ENCODE measurements at places on chromosomes 2 and 18. TPM values are rescaled to one million over a fixed set of nuclear protein-coding genes. Genes with fewer than 3 reads are reported as not detected.
A peak's percentile ranks its signal among the peaks of the same experiment; 100 is the strongest.

SPOPL gene
- total RNA-seq, result 9.0 TPM

GAL3ST2 gene
- total RNA-seq, result not detected

ANKRD30BL gene
- not detected for total RNA-seq

MMADHC gene
- 35.8 TPM for total RNA-seq

SLC9A2 gene
- total RNA-seq, result not detected

- no peaks in the 10 kb centered on the region for H3K27me3 ChIP-seq
- no peak for DNase-seq
- no peaks in the 10 kb centered on the region for H3K36me3 ChIP-seq
- no peak overlapping the region for H3K27ac ChIP-seq
These were observed 89.7 kb downstream of the SPTBN1 start for GRCh38 chr2:54545702-54546450.

DNA sequence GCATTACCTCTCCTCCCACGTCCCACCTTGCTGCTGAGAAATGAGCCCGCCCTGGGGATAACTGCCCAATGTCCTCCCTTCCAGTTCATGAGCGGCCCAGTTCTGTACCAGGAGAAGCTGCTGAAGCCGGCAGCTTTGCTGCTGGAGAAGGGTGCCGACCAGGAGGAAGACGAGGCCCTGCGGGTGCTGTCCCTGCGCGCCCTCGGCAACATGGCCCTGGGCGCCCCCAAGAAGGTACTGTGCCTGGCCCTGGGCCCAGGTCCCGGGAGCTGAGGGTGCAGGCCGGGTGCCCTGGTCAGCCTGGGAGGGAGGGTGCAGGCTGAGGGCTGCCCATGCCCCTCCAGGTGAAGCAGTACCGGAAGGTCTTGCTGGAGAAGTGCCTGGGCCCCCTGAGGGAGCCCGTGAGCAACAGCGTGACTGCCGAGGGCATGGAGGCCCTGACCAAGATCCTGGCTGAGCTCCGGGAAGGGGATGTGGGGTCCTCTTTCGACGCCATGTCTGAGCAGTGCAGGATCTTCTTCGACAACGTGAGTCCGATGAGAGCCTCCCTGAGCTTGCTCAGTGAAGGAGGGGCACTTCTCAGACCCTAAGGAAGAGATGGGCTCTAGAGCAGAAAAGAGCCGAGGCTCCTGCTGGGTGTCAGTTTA, 25.7 kb downstream of the HJURP start:
- no peaks in the 10 kb centered on the region for H3K36me3 ChIP-seq
- DNase-seq, result no peak
- H3K27ac ChIP-seq, result no peak overlapping the region
- H3K27me3 ChIP-seq, result no peaks in the 10 kb centered on the region
- no peak overlapping the region for H3K4me3 ChIP-seq

- DNase-seq, result no peak
- no peaks in the 10 kb centered on the region for H3K4me1 ChIP-seq
- peaks cover 8% of the 10 kb centered on the region for H3K36me3 ChIP-seq
- H3K27ac ChIP-seq, result no peak overlapping the region
These were observed 91.0 kb downstream of the TMEM185B start for GRCh38 chr2:120132190-120132589.

DNA sequence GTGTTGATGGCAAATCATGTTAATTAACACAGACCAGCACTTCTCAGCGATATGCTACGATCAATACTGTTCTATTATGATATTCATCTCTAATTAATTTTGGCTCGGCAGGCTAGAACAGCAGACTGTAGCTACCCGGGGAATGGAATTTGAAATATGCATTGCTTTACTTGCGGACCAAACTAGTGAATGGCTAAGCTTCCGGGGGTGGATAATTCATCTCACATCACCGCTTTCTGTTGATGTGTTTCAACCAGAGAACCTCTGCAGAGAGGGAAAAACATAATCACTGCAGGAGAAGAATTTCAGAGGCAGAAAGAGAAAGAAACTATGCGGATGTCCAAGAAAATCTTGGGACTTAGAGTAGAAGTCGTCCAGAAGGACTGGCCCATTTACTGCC, 490.9 kb downstream of the STK39 start:
- no peak for DNase-seq
- no peaks in the 10 kb centered on the region for H3K27me3 ChIP-seq
- H3K27ac ChIP-seq, result no peak overlapping the region
- no peaks in the 10 kb centered on the region for H3K36me3 ChIP-seq
- no peaks in the 10 kb centered on the region for H3K4me1 ChIP-seq
- H3K4me3 ChIP-seq, result no peak overlapping the region

DNA sequence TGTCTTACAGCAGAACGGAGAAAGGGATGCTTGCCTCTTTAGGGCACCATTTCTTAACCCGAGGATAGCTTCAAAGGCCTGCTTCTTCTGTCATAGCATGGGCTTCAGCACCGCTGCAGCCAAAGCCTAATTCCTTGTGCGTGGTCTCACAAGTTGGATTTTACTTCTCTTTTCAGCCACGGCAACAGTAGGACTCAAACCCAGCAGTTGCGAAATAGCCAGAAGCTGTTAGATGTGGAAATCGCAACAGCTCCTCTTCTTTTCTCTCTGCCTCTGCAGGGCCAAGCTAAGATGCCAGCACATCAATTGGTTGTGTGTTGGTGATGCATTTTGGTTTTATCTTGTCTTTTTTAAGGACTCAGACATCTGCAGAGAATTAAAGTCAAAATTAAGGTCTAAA, 3.1 kb downstream of the NRXN1 start:
- H3K4me1 ChIP-seq, result no peaks in the 10 kb centered on the region
- no peak overlapping the region for H3K27ac ChIP-seq
- DNase-seq, result no peak
- no peaks in the 10 kb centered on the region for H3K36me3 ChIP-seq

DNA sequence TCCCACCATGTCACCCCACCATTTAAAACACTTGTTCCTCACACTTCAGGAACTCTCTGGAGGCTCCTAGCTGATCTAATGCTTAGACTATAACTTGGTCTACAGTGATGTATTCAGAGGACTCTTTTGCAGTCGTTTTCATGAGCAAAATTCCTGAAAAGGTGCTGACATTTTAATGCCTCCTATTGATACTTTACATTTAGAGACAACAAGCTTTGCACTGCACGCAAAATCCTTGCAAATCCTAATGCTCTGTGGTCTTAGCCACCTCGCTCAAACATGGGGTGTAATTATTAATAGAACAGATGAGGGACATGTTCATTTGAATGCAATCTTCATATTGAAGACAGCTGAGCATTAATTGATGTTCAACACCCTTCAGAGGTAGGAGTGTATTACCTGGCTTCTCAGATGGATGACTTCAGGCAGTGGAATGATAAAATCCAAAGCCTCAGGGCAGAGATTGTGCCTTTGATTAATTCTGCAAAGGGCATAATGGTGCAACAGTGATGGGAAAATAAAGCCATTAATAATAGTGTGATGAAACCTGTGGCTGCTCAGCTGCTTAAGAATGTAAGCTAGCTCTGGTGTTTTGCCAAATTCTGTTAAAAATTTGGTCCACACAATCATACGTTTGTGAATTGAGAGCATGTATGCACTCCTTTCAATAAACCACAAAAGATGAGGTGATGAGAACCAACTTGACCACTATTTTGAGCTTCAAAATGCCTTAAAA, 5.4 kb downstream of the CTAGE1 start:
- no peak overlapping the region for H3K4me3 ChIP-seq
- H3K4me1 ChIP-seq, result no peaks in the 10 kb centered on the region
- no peak overlapping the region for H3K27ac ChIP-seq
- no peak for DNase-seq
- no peaks in the 10 kb centered on the region for H3K36me3 ChIP-seq

GRCh38 chr18:3930126-3931012, 480.4 kb downstream of the TGIF1 start:
- H3K36me3 ChIP-seq, result no peaks in the 10 kb centered on the region
- no peaks in the 10 kb centered on the region for H3K27me3 ChIP-seq
- DNase-seq, result no peak
- no peak overlapping the region for H3K4me3 ChIP-seq

GRCh38 chr2:125656190-125656589, 999.8 kb upstream of the GYPC start:
- no peak overlapping the region for H3K4me3 ChIP-seq
- DNase-seq, result no peak
- H3K27ac ChIP-seq, result no peak overlapping the region

DNA sequence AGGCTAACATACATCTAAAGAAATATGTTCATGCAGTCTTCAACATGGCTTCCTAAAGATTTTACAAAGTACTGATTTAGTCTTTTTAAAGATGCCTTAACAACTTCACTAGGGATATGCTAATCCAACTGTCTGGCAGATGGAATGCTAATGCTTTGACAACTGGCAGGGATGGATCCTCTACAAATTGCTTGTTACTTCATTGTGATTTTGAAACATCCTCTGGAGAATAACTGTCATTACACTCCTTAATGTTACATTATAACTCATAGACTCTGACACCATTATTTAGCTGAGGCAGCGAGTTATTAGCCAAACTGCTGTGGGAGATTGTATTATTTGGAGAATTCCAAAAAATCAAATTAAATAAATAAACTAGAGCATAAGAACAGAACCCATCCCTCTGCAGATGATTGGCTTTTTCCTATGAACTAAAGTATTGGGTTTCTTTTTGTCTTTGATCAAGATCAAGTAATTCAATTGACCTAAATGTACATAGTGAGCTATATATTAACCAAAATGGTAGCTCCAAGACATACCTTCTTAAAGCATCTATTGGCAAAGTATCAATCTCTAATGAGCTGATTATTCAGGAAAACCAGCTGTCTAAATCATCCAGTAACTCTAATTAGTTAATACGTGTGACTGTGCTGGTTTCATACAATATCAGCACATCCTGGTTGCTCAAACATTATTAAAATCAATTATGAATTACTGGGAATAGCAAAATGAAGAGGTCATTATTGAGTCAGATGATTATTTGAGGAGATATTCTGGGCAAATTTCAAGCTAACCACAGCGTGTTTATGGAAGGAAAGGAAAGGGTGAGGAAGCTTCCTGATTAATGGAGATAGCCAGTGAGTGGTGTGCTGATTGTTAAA, 321.3 kb upstream of the TFPI start:
- no peaks in the 10 kb centered on the region for H3K4me1 ChIP-seq
- H3K27ac ChIP-seq, result no peak overlapping the region
- no peaks in the 10 kb centered on the region for H3K36me3 ChIP-seq
- H3K27me3 ChIP-seq, result no peaks in the 10 kb centered on the region
- no peak for DNase-seq

DNA sequence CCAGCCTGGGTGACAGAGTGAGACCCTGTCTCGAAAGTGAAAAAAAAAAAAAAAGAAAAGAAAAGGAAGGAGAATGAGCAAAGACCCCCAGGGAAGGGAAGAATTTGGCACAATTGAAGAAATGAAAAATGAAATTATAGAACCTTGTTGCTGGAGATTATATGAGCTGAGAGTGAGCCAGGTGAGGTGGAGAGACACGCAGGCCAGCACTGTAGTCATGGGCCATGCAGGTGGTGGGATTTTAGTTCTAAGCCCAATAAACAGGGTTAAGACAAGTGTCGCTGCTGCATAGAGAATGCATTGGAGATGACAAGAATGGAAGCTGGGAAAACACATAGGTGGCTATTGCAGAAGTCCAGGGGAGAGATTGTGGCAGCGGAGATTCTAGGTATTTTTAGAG, 32.3 kb downstream of the FBLN7 start:
- H3K36me3 ChIP-seq, result no peaks in the 10 kb centered on the region
- no peaks in the 10 kb centered on the region for H3K4me1 ChIP-seq
- H3K4me3 ChIP-seq, result no peak overlapping the region

- H3K27me3 ChIP-seq, result no peaks in the 10 kb centered on the region
- H3K27ac ChIP-seq, result no peak overlapping the region
- no peaks in the 10 kb centered on the region for H3K36me3 ChIP-seq
- DNase-seq, result no peak
- H3K4me3 ChIP-seq, result no peak overlapping the region
These were observed 259.7 kb downstream of the LPIN1 start for GRCh38 chr2:12005886-12006681.

DNA sequence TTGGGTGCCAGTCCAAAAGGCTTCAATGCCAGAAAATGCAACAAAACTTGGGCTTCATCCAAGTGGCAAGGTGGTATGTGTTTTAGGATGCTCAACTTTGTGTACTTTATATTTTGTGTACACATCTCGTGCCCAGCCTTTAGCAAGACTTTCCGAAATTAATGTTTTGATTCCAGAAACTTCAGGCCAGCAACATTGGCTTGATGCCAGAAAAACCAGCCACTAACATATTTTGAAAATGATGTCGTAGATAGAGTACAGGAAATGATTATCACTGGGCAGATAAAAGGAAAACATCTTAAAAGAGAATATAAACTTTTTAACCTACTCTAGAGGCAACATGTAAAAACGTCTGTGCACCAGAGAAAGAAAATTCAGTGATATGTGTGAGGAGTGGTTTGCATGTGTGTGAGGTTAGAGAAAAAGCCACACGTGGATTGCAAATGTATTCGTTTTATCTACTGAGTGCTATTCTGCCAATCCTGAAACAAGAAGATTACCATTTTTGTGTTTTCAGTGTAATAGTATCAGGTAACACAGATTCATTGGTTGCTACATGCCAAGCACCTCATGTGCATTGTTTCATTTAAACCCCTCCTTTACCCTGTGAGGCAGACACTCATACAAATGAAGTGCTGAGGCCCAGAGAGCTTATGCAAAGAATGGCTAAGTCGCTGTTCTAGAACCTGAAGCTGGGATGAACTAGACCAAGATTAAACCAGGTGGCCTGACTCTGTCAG, 264.8 kb downstream of the C1D start:
- no peaks in the 10 kb centered on the region for H3K36me3 ChIP-seq
- DNase-seq, result no peak
- no peaks in the 10 kb centered on the region for H3K27me3 ChIP-seq

DNA sequence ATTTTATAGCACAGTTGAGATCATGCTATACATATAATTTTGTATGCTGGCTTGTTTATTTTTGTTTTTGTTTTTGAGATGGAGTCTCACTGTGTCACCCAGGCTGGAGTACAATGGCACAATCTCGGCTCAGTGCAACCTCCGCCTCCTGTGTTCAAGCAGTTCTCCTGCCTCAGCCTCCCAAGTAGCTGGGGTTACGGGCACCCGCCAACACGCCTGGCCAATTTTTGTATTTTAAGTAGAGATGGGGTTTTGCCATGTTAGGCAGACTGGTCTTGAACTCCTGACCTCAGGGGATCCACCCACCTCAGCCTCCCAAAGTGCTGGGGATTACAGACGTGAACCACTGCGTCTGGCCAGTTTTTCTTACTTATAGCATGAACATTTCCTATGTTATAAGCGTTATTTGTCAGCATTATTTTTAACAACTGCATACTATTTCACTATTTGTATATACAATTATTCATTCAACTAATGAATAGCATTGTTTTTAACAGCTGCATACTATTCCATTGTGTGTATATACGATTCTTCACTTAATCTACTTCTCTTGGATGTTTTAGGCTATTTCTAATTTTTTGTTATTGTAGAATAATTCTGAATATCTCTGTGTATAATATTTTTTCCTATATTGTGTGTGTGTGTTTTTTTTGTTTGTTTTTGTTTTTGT, 3.5 kb downstream of the EHD3 start:
- H3K27me3 ChIP-seq, result no peaks in the 10 kb centered on the region
- no peak for DNase-seq
- H3K27ac ChIP-seq, result peak overlapping the region; percentile 99
- H3K4me3 ChIP-seq, result no peak overlapping the region
- no peaks in the 10 kb centered on the region for H3K36me3 ChIP-seq

Measured in ascending aorta (tissue), 2 donors.